ENCODE measurements at places on chromosomes 7 and 10.

DNA sequence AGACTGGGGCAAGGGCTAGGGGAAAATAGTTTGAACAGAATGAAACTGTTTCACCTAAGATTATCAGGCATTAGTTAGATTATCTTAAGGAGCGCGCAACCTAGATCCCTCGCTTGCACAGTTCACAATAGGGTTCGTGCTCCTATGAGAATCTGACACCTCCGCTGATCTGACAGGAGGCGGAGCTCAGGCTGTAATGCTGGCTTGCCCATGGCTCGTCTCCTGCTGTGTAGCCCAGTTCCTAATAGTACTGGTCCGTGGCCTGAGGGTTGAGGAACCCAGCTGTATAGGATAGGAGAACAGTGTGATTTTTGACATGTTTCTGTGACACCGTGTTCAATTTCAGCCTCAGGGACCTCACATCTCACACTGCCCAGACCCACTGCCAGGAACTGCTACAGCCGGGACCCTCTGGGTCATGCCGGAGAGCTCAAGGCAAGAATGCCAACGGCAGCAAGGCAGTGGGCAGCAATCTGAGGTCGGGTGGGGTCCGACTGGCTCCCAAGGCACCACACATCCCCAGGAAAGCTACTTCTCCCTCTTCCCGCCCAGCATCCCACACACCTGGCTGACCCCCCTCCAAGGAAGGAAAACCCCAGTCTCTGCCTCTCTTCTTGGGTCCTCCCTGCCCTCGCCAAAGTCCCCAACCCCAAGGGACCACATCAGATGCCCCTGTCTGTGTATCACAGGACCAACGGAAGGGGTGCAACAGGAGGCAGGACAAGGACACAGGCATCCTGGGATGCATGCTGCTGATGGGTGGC, 31.7 kb downstream of the CAMK2B start:
- no peak for DNase-seq

DNA sequence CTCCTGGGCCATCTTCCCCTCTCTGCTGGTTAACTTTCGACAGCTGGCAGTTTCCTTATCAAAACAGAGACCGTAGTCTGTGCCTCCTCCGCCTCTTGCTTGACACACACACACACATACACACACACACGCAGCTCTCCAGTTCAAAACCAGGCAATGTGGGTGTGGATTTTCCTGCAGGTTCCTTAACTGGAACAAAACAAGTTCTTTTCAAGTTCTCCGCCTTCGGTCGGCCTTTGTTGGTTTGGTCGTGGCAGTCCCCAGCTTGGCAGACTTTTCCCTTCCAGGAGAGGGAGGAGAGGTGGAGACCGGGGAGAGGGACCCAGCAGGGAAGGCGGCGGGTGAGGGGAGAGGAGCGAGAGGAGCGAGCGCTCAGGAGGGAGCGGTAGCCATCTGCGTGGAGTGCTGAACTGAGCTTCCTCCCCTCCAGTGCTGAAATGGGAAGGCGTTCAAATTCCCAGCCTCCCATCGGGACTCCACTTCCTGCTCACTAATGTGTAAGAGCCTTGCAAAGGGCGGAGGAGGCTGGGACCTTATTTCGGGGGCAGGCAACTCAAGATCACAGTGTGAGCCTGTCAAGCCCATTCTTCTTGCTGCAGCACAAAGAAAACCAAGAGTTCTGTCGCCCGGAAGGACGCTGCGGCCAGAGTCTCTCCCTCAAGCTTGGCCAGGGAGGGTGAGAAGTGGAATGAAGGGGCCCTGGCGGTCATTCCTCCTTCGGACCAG, 120.6 kb downstream of the PRPF18 start:
- no peak for DNase-seq

DNA sequence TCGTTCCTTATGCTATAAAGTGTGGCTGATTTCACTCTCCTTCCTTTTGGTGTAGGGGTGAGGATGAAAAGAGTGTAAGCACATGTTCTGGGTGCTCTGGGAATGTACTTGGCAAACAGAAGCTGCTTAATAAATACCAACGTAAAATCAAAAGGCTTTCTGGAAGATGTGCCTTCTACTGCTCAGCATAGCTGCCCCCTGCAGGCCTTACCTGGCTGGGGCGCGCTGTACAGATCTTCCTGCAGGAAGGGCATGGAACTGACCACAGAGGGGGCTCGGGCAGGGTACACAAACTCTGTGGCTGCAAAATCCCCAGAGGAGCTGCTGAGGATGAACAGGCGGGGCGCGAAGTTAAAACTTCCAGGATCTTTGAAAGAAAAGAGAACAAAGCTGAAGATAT, 169.4 kb downstream of the SVIL start:
- DNase-seq = no peak

- no peak for DNase-seq
These were observed 193.8 kb downstream of the ABCA13 start for GRCh38 chr7:48365010-48365409.

GRCh38 chr7:91306266-91306665, 42.0 kb downstream of the FZD1 start:
- DNase-seq = no peak

GRCh38 chr7:26686448-26686981, 177.9 kb downstream of the SKAP2 start:
- DNase-seq = no peak

- DNase-seq = no peak
These were observed 76.9 kb upstream of the LRRC4 start for GRCh38 chr7:128108129-128108528.

GRCh38 chr10:36195364-36195763, 553.3 kb upstream of the FZD8 start:
- DNase-seq = no peak

DNA sequence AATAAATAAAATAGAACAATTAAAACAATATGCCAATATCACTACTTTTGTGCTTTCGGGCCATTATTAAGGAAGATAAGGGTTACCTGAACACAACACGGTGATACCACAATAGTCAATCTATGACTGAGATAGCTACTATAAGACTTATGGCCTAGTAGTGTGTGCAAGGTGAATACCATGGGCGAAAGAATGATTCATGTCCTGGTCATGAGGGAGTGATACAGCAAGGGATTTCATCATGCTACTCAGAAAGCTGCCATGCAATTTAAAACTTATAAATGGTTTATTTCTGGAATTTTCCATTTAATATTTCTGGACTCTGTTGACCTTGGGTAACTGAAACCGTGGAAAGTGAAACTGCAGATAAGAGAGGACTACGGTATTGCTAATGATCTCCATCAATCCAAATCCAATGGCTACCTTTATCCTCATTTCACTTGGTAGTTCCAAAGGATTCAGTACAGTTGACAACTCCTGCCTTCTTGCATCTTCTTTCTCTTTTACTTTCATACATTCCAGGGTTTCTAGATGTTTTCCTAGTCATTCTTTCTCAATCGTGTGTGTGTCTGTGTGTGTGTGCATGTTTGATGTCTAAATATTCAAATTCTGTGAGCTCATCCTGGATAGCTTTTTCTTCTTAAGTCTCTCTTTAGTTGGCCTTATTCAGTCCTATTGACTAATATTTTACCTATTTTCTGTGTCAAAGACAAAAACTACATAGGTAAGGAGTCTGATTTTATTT, 100.5 kb upstream of the MAGI2 start:
- no peak for DNase-seq

- DNase-seq = no peak
These were observed 40.2 kb upstream of the TNS3 start for GRCh38 chr7:47621979-47622561.

GRCh38 chr10:70804421-70804808, 11.3 kb upstream of the SGPL1 start:
- DNase-seq = no peak

- DNase-seq = no peak
These were observed 129.3 kb downstream of the GFRA1 start for GRCh38 chr10:116143673-116144222.

DNA sequence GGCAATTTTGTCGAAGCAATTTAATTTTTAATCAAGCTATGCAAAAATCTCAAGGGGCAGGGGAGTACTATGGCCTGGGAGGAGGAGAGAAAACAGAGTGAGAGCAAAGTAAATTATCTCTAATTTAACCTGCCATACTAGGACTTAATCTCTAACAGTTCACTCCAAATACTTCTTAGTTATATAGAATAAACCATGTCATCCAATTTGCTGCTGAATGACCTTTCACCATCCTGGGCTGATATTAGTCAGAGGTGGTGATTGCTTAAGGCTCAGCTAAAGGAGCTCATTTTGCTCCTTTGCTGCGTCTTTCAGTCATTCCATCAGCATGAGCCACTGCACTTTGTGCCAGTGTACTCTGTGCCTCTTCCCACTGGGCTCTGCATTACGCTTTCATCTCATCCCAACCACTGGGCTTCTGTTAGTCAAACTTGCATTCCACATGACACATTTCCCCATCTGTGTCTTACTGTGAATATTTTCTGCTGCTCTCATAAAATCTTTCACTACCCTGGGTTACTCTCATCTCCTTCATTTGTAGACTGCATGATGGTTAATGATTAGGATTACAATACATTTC, 84.3 kb downstream of the CD36 start:
- DNase-seq = no peak

GRCh38 chr7:36497775-36498174, 108.1 kb downstream of the ANLN start:
- DNase-seq = no peak

DNA sequence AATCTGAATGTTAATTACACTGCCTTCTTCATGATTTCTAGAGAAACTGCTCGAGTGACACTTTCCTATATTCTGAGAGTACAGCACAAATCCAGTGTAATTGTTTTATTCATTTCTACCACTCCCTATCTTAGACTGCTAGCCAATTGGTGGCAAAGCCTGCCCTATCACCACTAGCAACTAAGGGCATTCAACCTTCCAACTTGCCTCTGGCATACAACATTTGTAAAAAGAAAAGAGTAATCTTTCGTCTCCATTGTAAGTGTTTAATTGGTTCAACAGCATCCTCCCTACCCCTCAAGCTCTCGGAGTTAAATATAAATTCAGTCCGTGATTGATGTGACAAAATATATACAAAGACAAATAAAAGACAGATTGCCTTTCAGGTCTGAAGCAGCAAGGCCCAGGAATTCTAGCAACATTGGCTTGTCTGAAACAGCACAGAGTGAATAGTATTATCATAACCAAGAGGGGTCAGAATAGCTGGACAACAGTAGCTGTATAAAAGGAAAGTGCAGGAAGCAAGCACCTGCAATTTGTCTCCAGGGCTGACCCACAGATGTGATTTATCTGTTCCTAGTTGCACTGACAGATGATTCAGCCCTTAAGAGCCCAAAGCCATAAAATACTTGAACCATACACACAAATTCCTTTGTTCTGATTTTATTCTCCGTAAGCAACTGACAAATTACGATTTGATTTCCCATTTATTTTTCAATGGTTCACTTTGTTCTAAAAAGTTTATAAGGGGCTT, 47.6 kb upstream of the ANKRD1 start:
- no peak for DNase-seq

- no peak for DNase-seq
These were observed 65.0 kb downstream of the POU6F2 start for GRCh38 chr7:39042670-39043069.

DNA sequence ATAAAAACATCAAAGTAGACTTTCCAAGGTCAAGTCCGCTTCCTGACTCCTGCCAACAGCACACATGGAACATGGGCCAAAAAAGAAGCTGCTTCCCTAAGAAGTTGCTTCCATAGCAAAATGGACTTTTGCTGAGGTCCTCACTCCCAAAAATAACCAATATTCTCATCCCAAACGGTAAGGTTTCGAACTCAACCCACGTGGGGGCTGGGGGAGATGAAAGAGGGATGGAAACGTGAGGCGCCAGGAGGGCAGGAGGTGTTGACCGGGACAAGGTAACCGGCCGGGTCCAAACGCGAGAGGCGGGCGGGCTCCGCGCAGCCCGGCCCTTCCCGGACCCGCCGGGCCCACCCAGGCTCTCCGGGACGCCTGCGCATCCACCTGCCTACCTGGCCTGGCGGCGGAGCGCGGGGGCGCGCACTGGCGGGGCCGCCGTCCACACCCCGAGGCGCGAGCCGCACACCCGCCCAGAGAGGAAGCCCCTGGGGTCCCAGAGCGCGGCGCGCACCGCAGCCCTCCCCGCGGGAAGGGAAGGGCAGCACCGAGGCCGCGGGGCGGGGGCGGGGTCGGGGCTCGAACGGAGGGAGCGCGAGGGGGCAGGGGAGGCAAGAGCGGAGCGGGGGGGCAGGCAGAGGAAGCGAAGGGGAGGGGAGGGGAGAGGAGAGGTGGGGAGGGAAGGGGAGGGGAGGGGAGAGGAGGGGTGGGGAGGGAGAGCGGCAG, 742 bp downstream of the LMBR1 start:
- peak; percentile 39 for DNase-seq

GRCh38 chr7:155738652-155739537, 73.4 kb downstream of the SHH start:
- no peak for DNase-seq

- DNase-seq = no peak
These were observed 4.0 kb upstream of the PLXNA4 start for GRCh38 chr7:132580277-132580676.

DNA sequence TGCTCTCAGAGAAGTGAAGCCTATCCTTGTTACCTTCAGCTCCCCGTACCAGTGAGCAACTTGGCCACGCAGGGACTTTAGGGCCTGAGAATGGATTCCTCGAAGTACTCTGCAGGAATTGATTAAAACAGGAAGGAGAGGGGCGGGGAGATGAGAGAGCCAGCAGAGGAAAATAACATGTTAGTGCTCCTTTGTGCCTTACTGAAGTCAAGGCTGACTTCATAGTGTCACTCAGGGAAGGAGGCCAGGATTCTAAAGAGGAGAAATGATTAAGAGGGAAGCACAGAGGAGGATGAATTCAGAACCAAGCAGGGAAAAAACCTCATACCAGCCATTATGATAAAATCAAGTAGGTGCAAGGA, 195.6 kb upstream of the RHOBTB1 start:
- DNase-seq = no peak

GRCh38 chr10:75717126-75717916, 285.9 kb downstream of the LRMDA start:
- DNase-seq = no peak

- DNase-seq = no peak
These were observed 34.5 kb downstream of the PAXIP1 start for GRCh38 chr7:154968336-154969001.

DNA sequence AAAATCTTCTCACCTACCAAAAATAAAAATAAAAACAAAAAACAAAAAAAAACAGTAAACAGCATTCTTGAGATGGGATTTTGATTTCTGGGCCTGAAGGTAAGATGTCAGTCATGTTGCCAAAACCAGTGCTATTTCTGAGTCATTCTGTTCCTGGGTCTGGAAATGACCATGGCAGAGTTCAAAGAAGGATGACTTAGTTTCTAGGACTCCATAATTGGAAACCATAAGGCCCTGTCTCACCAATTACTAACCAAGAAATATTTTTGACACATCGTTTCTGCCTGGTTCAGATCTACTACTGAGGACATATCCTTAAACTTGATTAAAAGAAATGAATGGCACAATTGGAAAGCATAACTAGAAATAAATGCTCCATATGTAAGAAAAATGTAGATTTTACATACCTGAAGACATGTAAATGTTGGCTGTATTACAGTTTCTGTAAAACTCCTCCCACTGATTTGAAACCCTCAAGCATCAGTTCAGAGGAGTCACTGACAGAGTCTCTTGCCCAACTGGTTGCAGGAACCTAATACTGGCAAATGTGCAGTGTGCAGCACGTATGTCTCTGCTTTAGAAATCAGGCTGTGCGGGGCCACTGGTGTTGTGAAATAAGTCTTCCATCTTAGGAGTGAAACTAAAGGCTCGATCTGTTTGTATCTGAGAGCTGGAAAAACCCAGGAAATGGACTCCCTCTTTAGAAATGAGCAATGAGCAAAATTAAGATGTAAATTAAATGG, 84.8 kb upstream of the EGR2 start:
- DNase-seq = no peak

GRCh38 chr10:1504940-1505339, 232.4 kb downstream of the ADARB2 start:
- no peak for DNase-seq

- no peak for DNase-seq
These were observed 1260.2 kb upstream of the SORCS1 start for GRCh38 chr10:108424656-108425055.

Data from stimulated activated CD4-positive, alpha-beta T cell treated with anti-CD3 and anti-CD28 coated beads, TNF-alpha, amount 100 ng/mL, for 1 hour (primary cell).